ENCODE measurements at places on chromosomes 1 and 21. TPM values are rescaled to one million over a fixed set of nuclear protein-coding genes. Genes with fewer than 3 reads are reported as not detected.
A peak's percentile ranks its signal among the peaks of the same experiment; 100 is the strongest.

The USF1 gene
- 85.1 TPM for total RNA-seq

The G0S2 gene
- 38.3 TPM for total RNA-seq

The ATP1A2 gene
- 4.7 TPM for total RNA-seq

The CR2 gene
- total RNA-seq = 0.17 TPM

The EPHA10 gene
- total RNA-seq = 0.84 TPM

The LCE2C gene
- not detected for total RNA-seq

The MRPL39 gene
- total RNA-seq = 22.8 TPM

The OR2L3 gene
- not detected for total RNA-seq

The AMY2B gene
- 21.5 TPM for total RNA-seq

The PLA2G5 gene
- total RNA-seq = 24.9 TPM

The KRTAP10-4 gene
- not detected for total RNA-seq

- no peak for DNase-seq
- H3K27ac ChIP-seq = no peak overlapping the region
- no peaks in the 10 kb centered on the region for H3K36me3 ChIP-seq
- no peaks in the 10 kb centered on the region for H3K4me1 ChIP-seq
- H3K27me3 ChIP-seq = peaks cover 28% of the 10 kb centered on the region
- no peak overlapping the region for H3K4me3 ChIP-seq
Measured at GRCh38 chr1:234089396-234089795, 184.9 kb downstream of the SLC35F3 start.

DNA sequence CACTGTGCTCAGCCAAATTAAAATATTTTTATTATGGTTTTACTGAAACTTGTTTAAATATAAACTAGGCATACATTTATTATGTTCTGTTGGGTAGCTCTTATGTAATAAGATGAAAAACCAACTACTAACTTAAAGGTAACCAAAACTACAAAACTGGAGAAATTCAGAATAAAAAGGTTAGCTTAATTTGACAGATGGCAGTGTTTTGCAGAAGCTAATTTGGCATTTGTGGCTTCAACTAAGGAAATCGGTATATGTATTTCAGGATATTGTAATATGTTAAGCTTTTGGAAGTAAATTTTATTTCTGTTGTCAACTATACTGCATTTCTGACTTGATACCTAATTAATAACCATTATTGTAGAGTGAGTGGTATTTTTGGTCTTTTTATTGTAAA is 18.8 kb downstream of the USP25 start:
- H3K27ac ChIP-seq = no peak overlapping the region
- peaks cover 12% of the 10 kb centered on the region for H3K4me1 ChIP-seq
- no peaks in the 10 kb centered on the region for H3K27me3 ChIP-seq
- no peaks in the 10 kb centered on the region for H3K36me3 ChIP-seq

GRCh38 chr1:164707868-164708331 is 148.9 kb downstream of the PBX1 start:
- no peaks in the 10 kb centered on the region for H3K27me3 ChIP-seq
- H3K27ac ChIP-seq = peak overlapping the region; percentile 77
- H3K4me3 ChIP-seq = no peak overlapping the region
- DNase-seq = peak; percentile 30
- no peaks in the 10 kb centered on the region for H3K36me3 ChIP-seq

GRCh38 chr21:14875186-14875585 is 189.6 kb downstream of the NRIP1 start:
- H3K4me1 ChIP-seq = peaks cover 30% of the 10 kb centered on the region
- H3K36me3 ChIP-seq = no peaks in the 10 kb centered on the region
- no peak overlapping the region for H3K27ac ChIP-seq
- no peak for DNase-seq
- H3K4me3 ChIP-seq = no peak overlapping the region

DNA sequence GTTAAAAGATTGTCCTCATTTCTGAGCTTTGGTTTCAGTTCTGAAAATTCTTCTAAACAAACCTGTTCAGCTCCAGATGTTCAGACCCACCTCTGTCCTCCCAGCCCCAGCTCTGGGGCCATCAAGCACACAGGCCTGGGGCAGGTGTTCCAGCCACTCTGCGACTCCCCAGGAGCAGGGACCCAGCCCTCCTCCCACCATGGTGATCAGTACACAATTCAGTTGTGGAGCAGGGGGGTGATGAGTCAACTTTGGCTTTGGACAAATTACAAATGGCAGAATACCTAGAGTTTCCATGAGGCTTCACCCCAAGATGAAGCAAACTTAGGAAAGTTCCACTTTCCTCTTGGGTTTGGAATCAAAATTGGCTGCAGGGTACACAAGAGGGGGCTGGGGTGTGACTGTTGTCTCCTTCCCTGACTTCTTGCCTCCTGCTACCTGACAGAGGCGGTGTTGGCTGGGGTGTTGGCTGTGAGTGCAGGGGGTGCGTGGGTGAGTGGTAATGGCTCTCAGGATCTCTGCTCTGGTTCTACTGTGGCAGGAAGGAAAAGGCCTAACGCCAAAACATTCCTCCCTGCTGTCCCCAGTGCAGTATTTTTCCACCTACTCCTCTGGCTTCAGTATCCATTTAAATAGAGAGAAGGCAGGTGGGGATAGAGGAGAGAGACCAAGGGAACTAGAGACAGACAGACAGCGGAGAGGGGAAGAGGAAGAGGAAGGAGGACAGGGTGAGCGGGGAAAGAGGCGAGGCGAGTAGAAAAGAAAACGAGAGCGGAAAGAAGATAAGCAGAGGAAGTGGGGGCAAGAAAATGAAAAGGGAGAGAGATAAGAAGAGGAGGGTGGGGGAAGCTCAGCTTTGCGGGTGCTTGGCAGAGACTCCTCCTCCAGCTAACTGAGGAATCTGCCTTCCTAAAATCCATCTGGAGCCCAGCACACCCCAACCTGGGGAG is 20.6 kb upstream of the LRRN2 start:
- no peak overlapping the region for H3K27ac ChIP-seq
- H3K4me3 ChIP-seq = no peak overlapping the region

DNA sequence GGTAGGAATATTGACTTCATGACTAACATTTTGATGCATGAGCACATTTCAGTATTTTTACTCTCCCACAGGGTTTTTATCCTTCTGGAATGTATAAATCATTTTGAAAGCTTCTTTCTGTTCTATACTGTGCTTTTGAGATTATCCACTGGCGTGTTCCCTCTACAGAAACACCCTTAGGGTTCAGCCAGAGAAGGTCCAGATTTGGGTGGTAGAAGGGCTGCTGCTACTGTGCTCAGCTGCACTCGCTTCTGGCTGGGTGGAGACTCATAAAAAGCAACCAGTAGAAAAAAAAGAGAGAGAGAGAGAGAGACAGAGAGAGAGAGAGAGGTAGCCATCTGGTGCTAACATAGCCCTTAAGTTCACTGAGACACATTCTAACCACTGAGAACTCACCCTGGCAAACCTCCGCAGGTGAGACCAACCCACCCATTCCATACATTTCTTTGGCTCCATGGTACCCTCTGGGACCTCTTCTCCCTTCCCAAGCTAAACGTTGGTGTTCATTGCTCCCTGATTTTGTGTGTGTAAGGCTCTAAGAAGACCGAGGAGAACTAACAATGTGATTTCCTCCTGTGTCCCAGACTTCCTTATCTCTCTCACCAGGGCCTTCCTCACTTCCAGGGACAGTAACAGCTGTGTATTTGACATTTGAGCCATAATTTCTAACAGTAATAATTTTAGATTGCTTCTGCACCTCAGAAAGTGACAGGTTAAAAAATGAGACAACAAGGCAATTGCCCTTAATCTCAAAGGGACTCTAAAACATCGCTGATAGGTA is 7.2 kb downstream of the APCS start:
- no peaks in the 10 kb centered on the region for H3K4me1 ChIP-seq
- H3K36me3 ChIP-seq = no peaks in the 10 kb centered on the region
- no peaks in the 10 kb centered on the region for H3K27me3 ChIP-seq
- DNase-seq = no peak
- H3K4me3 ChIP-seq = no peak overlapping the region
- H3K27ac ChIP-seq = no peak overlapping the region

- H3K4me3 ChIP-seq = no peak overlapping the region
- no peaks in the 10 kb centered on the region for H3K36me3 ChIP-seq
- H3K27ac ChIP-seq = no peak overlapping the region
- no peaks in the 10 kb centered on the region for H3K27me3 ChIP-seq
- DNase-seq = peak; percentile 74
Measured at GRCh38 chr1:77825131-77825709, 45.8 kb downstream of the MIGA1 start.

GRCh38 chr1:33435096-33435820 is 4.4 kb upstream of the PHC2 start:
- DNase-seq = no peak
- no peaks in the 10 kb centered on the region for H3K27me3 ChIP-seq
- no peak overlapping the region for H3K4me3 ChIP-seq
- H3K36me3 ChIP-seq = no peaks in the 10 kb centered on the region
- no peak overlapping the region for H3K27ac ChIP-seq

- H3K27ac ChIP-seq = no peak overlapping the region
- H3K4me3 ChIP-seq = no peak overlapping the region
- no peak for DNase-seq
- no peaks in the 10 kb centered on the region for H3K27me3 ChIP-seq
Measured at GRCh38 chr1:66246351-66247269, 287.3 kb upstream of the SGIP1 start.

GRCh38 chr1:50989694-50990093 is 19.6 kb downstream of the CDKN2C start:
- no peaks in the 10 kb centered on the region for H3K36me3 ChIP-seq
- no peaks in the 10 kb centered on the region for H3K4me1 ChIP-seq
- no peak overlapping the region for H3K4me3 ChIP-seq
- H3K27me3 ChIP-seq = peaks cover 22% of the 10 kb centered on the region

DNA sequence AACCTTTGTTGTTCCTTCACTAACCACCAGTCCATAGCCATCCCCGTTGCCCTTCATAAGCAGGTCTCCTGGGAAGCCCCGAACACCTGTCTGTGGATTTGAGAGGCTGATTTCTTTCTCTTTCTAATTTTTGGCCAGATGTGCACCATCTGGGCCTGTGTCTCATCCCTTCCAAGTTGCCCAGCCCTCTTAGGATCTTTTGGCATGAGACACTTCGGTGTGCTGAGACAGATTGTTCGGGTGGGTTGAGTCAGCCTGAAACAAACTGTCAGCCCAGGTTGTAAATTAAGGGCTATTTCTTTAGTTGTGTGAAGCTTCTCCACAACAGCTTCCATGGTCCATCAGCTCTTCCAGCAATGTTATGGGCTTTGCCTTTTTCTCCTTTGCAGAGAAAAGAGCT is 1.4 kb upstream of the DNAJC11 start:
- H3K4me3 ChIP-seq = no peak overlapping the region
- H3K27me3 ChIP-seq = no peaks in the 10 kb centered on the region
- no peak overlapping the region for H3K27ac ChIP-seq

- no peak for DNase-seq
- H3K4me3 ChIP-seq = no peak overlapping the region
- H3K27me3 ChIP-seq = no peaks in the 10 kb centered on the region
- H3K4me1 ChIP-seq = no peaks in the 10 kb centered on the region
Measured at GRCh38 chr1:183686229-183686628, 33.1 kb upstream of the APOBEC4 start.

GRCh38 chr1:11078631-11079030 is 18.8 kb upstream of the SRM start:
- no peaks in the 10 kb centered on the region for H3K4me1 ChIP-seq
